Stimulated activated CD8-positive, alpha-beta memory T cell treated with anti-CD3 and anti-CD28 coated beads, Interleukin-7, amount 100 ng/mL, for 48 hours (primary cell): ENCODE measurements at places on chromosomes 6 and 20.

DNA sequence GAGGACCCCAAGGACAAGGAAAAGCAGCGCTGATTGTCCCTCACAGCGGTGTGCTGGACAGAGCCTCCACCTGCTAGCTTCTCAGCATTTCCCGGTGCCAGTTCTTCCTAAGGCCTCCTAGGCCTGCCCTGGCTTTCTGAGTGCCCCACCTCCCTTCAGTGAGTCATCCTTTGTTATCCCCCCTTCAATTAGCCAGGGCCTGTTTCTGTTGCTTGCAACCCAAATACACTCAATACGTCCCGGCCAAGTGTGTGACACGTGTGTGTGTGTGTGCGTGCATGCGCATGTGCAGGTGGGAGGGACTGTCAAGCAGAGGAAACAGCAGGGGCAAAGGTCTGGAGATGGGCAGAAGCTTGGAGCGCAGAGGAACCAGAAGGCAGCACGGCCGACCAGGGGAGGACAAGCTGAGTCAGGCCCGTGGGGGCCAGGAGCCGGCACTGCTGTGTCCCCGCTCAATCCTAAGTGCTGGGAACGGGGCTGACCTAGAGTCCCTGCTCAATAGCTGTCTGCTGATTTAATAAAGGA, 159.8 kb downstream of the PREX1 start:
- no peak for DNase-seq

DNA sequence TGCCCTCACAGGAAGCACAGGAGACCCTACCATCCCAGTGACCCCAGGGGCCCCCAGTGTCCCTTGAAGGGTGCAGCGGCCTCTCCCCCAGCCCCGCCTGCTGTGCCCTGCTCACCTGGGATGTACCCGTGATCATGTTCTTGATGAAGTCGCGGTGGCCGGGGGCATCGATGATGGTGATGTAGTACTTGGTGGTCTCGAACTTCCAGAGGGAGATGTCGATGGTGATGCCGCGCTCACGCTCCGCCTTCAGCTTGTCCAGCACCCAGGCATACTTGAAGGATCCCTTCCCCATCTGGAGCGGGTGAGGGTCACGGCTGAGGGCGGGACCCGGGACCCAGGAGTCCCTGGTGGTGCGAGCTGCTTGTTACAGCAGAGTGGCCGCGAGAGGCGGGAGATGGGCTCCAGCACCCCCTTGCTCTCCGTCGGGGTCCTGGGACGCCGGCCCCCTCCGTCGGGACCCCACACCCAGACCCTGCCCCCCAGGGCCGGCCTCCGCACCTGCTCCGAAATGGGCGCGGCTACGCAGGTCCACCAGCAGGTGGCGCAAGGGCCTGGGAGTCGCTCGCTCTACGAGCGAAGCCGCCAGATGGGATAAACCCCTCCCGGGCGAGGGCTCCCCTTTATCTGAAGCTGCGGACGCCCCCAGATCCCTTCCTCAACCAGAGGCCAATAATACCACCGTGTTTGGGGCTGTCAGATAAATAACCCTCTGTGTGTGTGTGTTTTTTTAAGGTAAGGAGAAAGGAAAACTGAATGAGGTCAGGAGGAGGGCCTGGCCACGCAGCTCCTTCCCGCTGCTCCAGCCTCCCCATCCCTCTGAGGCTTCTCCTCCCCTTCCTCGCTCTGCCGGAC, 2.9 kb downstream of the EEF1A2 start:
- peak; percentile 47 for DNase-seq

- DNase-seq = peak; percentile 71
These were observed 120.8 kb downstream of the BACH2 start for GRCh38 chr6:90175627-90176538.

DNA sequence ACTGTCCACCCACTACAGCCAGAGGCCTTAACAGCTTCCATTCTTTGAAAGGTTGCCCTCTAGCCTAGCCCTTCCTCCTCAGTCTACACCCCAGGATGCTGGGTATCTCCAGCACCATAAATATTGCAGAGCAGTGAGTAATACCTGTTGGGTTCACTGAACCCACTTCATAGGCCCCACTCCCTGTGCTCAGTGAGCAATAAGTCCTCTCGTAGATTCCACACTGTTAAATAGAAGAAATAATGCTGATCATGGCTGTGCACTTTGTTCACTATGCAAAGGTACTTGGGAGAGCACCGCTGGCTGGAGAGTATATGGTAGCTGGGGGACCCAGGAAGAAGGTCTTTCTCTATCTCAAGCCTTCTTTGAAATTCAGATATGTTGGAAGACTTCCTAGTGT, 87.3 kb downstream of the RSPH3 start:
- DNase-seq = no peak

- DNase-seq = no peak
These were observed 5.7 kb downstream of the LMBRD1 start for GRCh38 chr6:69791065-69791471.
